CD8-positive, alpha-beta T cell (primary cell): ENCODE measurements at places on chromosomes 1 and 21.

DNA sequence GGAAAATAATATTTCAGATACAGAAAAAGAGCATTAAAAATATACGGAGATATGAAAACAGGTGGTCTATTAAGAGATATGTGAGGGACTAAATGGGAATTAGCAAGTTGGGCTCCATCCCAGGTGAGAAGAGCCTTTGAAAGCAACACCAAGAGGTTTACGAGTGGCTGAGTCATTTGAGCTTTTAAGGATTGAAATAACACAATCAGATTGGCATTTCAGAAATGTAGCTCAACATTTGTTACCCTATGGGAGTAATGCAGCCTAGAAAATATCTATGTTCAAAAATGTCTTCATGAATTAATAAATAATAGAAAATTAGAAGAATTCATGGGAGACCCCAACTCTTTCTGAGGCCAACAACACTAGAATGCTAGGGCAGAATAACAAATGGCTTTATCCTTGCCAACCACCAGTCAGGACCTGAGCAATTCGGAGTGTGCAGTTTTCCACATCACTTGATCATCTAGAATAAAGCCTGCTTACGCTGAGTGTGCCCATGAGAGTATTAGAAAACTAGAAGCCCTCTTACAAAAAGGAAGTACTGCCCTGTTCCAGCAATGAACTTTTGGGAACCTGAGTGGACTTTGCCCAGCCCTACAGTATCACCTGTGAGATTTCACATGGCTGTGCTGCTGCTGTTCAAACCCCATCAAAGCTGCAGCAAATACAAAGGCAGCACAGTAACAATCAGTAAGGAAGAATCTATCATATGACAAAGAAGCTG, 538.0 kb upstream of the CAMK1G start:
- DNase-seq = no peak

GRCh38 chr1:199684686-199685273, 342.7 kb upstream of the NR5A2 start:
- DNase-seq = peak; percentile 57

DNA sequence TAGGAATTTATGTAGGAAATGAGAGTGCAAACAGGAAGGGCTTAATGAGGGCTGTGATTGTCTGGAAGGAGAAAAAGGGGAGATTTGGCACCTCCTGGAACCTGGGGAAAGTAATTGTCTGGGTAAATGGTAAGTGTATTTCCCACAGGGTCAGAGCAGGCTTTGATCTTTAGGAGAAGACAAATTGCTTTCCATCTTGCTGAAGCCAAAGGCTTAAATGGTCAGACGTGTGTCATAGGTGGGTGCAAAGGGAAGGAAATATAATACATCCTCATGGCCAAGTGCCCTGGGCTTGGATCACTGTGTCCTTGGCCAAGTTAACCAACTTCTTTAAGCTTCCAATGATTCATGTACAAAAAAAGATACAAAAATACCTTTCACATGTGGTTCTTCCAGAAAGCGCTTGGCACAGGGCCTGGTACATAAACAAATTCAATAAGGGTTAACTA, 1.3 kb upstream of the DUSP23 start:
- DNase-seq = no peak

DNA sequence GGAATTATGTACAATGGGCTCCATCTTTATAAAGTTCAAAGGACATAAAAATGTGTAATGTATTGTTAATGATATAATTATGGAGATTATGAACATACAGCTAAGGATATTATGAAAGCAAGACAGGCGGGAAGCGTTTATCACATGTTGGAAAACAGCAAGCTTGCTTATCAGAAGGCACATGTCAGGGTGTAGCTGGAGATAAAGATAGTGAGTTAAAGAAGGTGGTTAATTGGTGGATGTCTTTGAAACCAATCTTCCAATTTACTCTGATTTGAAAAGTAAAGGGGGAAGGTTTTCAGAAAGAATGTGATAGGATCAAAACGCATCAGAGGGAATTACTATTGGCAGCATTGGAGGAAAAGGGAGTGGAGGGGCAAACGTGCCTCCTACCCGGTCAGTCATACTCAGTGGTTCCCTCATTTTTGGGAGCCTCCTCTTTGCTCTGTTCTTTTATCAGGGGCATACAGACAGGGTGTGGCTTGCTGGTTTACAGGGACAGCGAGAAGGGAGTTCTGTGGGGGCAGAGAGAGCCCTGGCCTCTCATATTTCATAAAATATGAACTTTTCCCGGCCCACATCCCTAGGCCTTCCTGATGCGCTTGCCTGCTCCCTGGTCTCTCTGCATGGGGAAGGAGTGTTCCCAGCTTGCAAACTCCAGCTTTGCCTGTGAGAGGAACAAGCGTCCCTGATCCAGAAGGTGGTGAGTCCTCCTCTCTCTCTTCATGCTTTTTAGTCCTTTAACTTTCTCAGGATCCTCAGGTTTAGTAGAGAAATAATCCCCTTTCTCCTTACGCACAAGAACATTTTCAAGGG, 8.0 kb upstream of the SVBP start:
- DNase-seq = no peak

GRCh38 chr1:247906504-247907047, 11.2 kb downstream of the OR2W3 start:
- no peak for DNase-seq

GRCh38 chr1:226589008-226589733, 40.6 kb downstream of the STUM start:
- DNase-seq = no peak

DNA sequence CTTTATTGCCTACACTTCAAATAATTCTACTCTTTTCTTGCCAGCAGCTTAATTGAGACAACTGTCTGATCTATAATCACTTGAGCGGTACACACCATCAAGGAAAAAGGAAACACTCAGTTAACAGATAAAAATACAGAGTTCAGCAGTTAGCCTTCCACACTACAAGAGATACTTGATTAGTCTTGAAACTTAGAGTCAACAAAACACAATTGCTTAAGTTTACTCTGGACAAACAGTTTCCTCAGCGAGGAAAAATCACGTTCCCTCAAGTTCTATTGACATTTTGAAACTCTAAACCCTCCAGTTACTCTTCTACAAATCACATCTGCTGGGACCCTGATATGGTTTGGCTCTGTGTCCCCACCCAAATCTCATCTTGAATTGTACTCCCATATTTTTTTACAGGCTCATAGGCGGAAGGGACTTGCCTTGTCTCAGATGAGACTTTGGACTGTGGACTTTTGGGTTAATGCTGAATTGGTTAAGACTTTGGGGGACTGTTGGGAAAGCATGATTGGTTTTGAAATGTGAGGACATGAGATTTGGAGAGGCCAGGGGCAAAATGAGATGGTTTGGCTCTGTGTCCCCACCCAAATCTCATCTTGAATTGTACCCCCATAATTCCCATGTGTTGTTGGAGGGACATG, 140.4 kb downstream of the CDC7 start:
- no peak for DNase-seq

DNA sequence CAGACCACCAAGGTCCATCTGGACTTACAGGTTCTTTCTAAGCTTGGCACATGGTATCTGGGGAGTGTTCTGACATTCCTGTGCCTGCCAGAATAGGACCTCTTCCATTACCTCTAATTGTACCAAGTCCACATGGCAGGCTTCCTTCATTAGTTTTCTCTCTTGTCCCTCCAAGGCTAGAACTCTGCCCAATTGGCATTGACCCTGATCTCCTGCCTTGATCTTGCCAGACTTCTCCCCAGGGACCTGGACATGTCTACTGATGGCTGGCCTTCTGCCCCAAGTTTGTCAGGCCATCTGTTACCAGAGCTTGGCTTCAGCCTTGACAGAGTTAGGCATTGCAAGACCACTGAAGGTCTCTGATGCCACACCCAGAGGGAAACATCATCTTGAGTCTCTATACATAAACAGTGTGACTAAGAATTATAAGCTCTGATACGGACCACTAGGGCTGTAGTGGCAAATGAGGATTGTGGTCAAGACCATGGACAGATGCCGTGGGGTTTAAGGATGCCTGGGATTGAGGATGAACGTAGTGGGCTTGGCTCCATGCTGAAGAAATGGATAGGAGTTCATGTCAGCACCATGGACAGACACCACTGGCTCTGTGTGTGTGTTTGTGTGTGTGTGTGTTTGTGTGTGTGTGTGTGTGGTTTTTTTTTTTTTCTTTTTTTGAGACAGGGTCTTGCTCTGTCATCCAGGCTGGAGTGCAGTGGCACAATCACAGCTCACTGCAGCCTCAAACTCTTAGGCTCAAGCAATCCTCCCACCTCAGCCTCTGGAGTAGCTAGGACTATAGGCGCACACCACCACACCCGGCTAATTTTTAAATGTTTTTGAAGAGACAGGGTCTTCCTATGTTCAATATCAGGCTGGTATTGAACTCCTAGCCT, 19.5 kb upstream of the PSMB2 start:
- DNase-seq = no peak
